CD4-positive, alpha-beta T cell treated with Interleukin-21 for 1 hour (primary cell): ENCODE measurements at places on chromosomes 4 and X.
A peak's percentile ranks its signal among the peaks of the same experiment; 100 is the strongest.

DNA sequence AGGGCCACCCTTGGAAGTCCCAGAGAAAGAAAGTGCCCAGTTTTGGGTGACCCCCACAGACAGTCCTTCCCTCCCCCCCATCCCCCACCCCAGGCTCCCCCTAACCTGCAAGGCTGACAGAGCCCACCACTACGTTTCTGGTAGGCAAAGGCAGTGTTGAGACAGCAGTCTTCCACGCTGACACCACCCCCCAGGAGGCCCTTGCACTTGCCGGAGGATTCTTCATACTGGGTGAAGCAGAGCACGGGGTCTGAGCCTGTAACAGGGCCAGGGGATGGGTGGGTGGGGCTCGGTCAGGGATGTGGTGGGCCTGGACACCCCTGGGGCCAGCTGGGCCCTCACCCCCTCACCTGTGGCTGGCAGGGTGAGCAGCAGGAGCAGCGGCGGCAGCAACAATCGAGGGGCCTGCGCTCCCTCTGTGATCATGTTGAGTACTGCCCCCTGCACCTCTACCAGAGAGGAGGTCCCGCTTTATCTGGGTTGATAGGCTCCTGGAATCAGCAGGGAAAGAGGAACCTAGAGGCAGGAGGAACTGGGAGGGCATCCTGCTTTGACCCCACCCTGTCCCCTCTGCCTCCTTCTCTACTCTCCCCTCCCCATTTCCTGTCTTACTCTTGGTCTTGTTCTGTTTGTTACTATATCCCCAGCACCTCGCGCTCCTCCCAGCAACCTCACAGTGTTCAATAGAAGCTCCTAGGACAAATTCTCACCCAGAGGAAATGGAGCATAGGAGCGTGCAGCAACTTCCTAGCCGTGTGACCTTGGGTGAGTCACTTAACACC lies at the start of gene CFP:
Gene CFP (minus strand): TSS at position 512 of the 782 bp plus-strand sequence. CDS start 86 bp downstream, at position 426.
- DNase-seq = peak; percentile 19

- DNase-seq = peak; percentile 79
Measured at GRCh38 chrX:1537031-1537715, at the start of gene P2RY8. Gene P2RY8 (minus strand): TSS chrX:1537185. CDS start chrX:1466558, 70,627 bp downstream.

DNA sequence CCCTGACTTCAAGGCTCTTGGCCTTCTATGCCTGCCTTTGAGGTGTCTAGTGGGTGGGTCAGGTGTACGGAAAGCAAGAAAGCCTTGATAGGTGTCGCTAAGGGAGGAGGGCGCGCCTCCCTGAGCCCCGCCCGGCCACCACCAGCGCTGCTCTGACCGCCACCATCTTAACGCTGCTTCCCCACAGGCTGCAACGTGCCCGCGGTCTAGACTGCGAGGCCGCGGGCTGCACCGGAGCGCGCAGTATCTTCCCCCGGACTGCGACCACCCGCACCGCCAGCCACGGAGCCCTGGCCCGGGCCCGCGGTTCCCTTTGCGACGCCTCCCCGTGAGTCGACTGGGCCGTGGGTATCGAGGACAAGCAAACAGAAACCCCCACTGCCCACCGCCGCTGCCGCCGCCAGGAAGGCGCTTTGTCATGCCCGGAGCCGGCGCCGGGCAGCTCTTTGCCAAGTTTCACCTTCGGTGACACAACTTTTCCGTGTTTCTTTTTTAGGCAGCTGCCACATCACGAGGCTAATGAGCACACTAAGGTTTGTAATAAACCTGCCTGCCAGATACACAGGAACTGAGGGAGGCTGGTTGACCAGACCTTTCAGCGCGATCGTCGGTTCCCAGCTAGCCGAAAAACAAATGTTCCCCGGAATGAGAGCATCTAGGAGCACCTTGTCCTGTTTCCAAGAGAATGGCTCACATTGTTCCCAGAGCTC lies 335.8 kb upstream of the F9 start:
- DNase-seq = no peak

- no peak for DNase-seq
Measured at GRCh38 chrX:120625371-120625770, 4.5 kb downstream of the C1GALT1C1 start.

GRCh38 chrX:19824603-19825002 lies 62.8 kb downstream of the SH3KBP1 start:
- DNase-seq = peak; percentile 35

GRCh38 chrX:53918702-53919101 lies 125.6 kb downstream of the PHF8 start:
- no peak for DNase-seq

- DNase-seq = no peak
Measured at GRCh38 chrX:138945219-138945618, 233.7 kb upstream of the FGF13 start.
